ENCODE measurements at places on chromosomes 7 and 10.

DNA sequence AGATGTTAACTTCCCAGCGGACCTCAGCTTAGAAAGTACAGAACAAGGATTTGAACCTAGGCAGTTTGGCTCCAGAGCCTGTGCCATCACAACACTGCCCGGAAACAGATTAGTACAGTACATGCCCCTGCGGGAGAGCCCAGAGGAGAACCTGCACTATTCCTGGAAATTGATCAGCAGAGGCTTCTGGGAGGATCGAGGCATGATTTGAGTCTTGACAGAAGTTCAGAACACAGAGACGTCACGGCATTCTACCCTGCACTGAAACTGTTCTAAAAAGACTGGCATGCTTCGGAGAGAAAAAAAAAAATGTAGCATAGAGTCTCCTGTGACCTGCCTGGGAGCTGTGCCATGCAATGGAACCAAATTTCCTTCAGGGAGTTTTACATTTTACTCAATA, 9.2 kb upstream of the IL6 start:
- DNase-seq, result no peak

DNA sequence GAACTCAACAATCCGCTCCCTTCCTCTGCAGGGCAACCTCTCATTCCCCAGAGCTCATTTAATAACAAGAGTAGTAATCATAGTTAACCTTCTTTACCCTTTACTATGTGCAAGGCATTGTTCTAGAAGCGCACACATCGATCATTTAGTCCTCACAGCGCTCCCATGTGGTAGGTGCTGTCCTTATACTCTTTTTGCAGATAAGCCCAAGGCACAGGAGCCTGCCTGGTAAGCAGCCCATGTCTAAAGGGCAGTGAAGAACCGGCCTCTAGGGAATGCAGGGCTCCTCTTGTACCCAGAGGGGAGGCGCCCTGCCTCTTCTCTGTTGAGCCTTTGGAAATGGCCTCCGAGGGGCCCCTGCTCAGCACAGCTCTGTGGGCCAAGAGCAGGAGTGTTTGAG, 14.3 kb downstream of the CHST3 start:
- no peak for DNase-seq

GRCh38 chr10:113222207-113222606, 272.2 kb downstream of the TCF7L2 start:
- DNase-seq, result no peak

DNA sequence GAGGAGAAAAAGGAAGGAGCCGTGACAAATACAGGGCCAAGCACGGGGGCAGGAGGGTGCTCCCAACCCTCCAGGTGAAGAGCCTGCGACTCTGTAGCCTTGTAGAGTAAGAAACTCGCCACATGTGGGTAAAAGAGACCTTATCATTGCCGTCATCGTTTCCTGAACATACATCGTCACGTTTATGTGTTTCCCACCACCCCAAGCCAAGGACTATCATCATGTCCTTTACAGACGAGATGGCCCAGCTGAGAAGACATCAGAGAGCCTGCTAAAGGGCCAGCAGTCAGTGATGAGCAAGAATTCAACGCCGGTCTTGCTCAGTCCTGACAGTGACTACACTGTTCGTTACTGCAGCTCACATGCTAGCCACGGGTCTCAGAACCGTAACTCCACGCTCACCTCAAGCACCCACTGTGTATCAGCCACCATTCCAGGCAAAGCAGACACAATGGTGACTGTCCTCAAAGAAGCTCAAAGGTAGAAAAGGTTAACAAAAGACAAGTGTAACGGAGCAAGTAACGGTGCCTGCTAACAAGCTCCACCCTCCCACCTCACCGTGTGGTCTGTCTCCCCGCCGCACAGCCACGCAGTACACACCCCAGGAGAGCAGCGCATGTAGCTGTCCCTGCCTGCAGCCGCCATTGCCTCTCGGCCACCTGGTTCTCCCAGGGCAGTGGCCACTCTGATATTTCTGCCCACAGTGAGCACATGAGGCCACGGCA, 147.8 kb downstream of the MAD1L1 start:
- DNase-seq, result no peak

- no peak for DNase-seq
Observed at GRCh38 chr10:84140036-84140379, 699 bp downstream of the GHITM start.

DNA sequence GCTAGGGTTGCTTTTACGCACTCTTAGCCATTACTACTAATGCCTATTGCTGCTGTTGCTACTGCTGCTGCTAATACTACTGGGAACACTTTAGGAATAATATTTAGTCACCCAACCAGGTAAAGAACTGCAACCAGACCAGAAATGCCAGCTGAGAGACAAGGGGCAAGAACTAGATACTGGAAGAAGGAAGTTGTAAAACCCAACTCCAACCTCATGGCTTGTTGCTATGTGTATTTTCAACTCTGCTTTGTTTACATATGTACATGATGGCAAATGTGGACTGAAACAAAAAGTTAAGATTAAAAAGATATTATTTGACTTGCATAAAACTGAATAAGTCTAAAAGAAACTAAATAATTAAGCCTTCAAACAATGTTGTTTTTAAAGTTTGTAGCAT, 177.7 kb downstream of the GNAT3 start:
- DNase-seq, result no peak

DNA sequence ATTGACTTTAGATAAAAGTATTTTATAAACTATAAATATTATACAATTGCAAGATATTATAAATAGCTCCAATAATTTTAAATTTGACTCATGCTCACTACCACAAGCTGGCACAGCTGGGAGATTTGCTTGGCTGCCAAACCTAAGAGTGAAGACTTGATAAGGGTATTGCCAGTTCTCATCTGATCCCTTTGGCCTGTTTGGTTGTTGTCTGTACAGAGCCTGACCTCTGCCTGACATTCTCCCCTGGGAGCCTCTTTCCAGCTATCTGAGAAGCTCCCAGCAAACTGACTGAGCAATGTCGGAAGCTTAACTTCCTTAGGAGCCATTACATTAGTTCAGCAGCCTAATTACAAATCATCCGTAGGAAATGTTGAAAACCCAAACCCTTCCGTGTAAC, 10.2 kb upstream of the LMOD2 start:
- DNase-seq, result no peak
